AG04450 (cell line): ENCODE measurements at places on chromosomes 5 and 9.

- DNase-seq = no peak
Observed at GRCh38 chr9:38017149-38017884, 51.7 kb downstream of the SHB start.

GRCh38 chr5:93417490-93417889, 163.5 kb downstream of the NR2F1-AS1 start:
- DNase-seq = no peak

DNA sequence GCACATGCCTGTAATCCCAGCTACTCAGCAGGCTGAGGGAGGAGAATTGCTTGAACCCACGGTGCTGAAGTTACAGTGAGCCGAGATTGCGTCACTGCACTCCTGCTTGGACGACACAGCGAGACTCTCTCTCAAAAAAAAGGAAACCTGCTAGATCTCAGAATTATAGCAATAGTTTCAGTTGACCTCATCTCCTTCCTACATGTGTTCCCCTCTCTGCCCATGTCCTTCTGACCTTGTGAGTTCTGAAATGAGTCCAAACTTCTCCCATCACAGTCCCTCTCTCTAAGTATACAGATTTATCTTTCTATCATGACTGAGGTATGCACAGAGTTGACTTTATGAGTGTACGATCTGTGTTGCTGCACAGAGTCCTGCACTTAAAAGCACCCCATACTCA, 44.6 kb upstream of the SHOC1 start:
- DNase-seq = no peak

DNA sequence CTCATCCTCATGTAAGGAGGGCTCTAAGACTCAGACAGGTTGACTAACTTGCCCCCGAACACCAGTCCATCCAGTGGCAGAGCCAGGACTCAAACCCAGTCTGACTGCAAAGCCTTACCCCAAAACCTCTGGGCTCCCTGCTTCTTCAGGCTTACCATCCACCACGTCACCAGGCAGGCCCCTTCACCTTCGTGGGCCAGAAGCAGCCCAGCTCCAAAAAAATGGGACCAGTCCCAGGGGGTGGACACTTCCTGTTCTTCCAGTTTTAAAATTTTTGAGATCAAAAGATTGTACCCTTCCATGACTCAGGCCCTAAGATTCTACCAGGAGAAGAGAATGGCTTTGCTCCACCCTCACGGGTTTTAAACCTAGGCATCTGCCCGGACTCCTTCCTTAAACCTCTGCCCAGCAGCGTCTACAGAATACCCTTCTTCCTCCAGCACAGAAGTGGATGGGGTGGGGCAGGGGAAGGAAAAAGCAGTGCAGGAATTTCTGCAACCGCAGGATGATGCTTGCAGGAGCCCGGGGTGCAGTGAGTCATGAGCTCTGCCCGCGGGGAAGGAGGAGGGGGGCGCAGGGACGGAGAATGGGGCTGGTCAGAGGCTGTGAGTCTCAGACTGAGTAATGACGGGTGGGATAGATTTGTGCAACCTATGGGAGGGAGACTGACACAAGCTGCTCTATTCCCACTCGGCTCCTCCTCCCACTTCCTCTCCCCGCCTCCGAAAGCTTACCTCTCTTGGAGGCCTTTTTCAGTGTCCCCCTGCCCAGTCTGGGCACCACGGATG, 50.4 kb upstream of the STXBP1 start:
- DNase-seq = peak; percentile 95

GRCh38 chr9:114084282-114085073, 6.4 kb upstream of the AMBP start:
- DNase-seq = no peak

- no peak for DNase-seq
Observed at GRCh38 chr9:134388976-134389375, 62.7 kb downstream of the RXRA start.

- DNase-seq = no peak
Observed at GRCh38 chr9:124014956-124015660, 3.5 kb downstream of the LHX2 start.

- no peak for DNase-seq
Observed at GRCh38 chr9:68927165-68927564, 86.7 kb downstream of the PRKACG start.

- DNase-seq = no peak
Observed at GRCh38 chr9:107214915-107215314, 68.2 kb upstream of the RAD23B start.

DNA sequence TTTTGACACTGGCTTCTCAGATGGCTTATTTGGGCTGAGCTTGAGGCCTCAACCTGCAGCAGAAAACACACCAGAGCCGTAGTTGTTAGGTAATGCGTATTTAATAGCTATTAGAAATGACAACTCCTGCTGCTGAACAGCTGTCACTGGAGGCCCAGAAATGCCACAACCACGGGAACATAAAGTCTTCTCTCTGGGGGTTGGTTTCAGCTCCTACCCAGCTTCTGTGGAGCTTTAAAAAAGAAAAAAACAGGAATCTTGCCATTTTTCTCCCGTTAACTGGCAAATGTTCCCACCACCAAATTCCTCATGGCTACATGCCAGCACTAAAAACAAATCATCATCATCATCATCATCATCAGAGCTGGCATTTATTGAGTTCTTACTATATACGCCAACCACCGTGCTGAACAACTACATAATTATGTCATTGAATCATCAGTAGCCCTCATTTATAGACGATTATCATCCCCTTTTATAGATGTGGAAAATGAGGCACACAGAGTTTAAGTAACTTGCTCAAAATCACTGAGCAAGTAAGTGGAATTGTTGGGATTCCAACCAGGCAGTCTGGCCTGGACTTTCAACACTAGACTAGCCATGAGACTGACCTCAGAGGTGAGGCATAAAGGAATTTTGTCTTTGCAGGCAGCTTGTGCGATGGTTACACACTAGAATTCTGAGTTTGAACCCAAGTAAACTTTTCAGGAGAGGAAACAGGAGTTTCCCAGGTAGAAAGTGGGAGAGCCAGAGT, 185.3 kb upstream of the WWC1 start:
- no peak for DNase-seq

- DNase-seq = no peak
Observed at GRCh38 chr5:98503616-98504015, 269.8 kb upstream of the RGMB start.

- DNase-seq = no peak
Observed at GRCh38 chr5:7541898-7542297, 146.0 kb downstream of the ADCY2 start.

GRCh38 chr9:124216474-124217176, 41.1 kb upstream of the NEK6 start:
- DNase-seq = no peak

DNA sequence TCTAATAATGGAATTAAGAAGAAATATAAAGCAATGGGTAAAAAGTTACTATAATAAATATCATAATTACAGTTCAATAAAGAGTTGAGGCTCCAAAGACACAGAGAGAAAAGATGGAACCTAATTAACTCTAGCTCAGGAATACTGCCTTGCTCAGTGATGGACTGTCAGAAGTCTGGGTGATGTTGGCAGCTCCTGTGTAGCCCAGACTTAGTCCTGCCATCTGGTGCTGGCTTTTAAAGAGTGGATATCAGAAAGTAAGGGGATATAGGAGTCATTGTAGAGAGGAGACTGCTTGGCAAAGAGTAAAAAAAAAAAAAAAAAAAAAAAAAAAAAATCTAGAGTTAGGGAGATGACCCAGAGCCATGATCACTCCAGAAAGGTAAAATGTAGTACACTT, 551.9 kb upstream of the DMAC1 start:
- DNase-seq = no peak

GRCh38 chr5:62312674-62313073, 6.7 kb downstream of the KIF2A start:
- DNase-seq = no peak

DNA sequence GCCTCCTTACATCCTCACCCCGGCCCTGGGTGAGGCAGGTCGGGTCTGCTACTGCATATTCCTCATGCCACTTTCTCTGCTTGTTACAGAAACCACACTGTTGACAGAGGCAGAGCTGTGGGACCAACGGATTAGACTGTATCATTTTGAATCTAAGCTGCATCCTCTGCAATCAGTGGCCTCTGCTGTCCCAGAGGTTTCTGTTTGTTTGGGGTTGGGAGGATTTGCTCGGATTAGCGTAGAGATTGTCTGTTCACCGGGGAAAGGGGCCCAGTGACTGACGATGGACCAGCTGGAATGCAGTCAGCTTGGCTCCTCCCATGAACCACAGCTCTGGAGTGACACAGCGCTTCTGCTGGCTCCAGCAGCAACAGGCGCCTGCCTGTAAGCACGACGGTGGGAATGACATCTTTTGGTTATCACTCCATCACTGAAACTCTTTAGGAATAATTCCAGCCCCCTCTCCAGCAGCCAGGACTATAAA, 37.3 kb upstream of the ADRA1B start:
- peak; percentile 39 for DNase-seq

GRCh38 chr5:107324071-107324470, 346.7 kb downstream of the EFNA5 start:
- no peak for DNase-seq

- peak; percentile 83 for DNase-seq
Observed at GRCh38 chr9:107251756-107252322, 31.2 kb upstream of the RAD23B start.

DNA sequence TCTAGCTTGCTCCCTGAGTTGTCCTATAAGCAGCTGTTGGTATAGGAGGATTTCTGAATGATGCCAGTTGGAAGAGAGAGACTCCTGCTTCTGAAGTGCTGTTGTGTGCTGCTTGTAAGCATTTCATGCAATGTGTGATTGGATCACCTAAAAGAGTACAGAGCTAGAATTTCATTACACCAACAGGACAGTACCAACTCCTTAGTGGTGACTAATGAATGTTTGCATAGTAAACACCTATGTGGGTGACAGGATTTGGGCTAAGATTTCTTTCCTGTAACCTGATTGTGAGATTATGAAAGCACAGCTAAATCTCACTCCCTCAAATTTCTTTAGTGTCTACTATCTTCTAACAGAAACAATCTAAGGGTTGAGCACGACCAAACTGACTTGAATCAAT, 67.0 kb downstream of the GCNT1 start:
- DNase-seq = no peak

DNA sequence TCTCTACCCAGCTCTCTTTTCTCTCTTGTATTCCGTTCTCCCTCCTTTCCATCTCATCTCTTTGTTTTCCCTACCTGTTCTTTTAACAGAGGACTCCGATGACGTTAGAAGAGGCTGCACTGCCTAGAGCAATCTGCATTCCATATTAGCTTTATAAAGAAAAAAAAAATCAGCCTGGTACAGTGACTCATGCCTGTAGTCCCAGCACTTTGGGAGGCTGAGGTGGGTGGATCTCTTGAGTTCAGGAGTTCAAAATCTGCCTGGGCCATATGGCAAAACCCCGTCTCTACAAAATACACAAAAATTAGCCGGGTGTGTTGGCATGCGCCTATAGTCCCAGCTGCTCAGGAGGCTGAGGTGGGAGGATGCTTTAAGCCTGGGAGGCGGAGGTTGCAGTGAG, 49.0 kb downstream of the DAPK1 start:
- no peak for DNase-seq

DNA sequence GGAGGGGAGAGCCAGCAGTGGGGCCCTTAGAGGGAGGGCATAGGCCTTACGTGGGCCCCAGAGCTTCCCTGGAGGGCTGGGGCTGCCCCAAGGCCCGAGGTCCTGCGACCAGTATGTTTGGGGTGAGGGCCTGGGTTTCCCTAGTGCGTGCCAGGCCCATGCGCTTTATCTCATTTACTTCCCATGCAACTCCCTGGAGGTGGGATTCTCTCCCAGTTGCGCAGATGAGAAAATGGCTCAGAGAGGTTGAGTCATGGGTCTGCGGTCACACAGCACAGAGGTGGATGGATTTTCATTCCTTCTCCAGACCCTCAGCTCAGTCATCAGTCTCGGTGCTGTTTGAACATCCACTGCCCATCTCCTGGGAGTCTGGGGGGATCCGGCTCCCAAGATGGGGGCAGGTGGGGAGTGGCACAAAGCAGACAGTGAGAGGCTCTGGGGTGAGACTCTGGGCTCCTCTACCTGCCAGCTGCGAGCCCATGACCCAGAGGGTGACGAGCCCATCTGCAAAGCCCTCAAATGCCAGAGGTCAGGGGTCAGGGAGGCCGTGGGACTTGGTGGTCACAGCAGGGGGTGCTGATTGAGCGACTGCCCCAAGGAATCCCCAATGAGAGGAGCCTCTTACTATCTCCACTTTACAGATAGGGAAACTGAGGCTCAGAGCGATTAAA, 171.2 kb downstream of the GAPVD1 start:
- no peak for DNase-seq

GRCh38 chr5:28415791-28416443, 1377.5 kb upstream of the CDH9 start:
- DNase-seq = no peak

GRCh38 chr5:133995341-133995740, 9.4 kb downstream of the VDAC1 start:
- no peak for DNase-seq

- DNase-seq = no peak
Observed at GRCh38 chr9:2838371-2839000, 5.4 kb downstream of the PUM3 start.

GRCh38 chr5:157750320-157750719, 6.8 kb downstream of the LSM11 start:
- DNase-seq = no peak

- DNase-seq = no peak
Observed at GRCh38 chr9:97954550-97954989, 16.6 kb upstream of the HEMGN start.
